ENCODE measurements at places on chromosomes 7 and 10.

DNA sequence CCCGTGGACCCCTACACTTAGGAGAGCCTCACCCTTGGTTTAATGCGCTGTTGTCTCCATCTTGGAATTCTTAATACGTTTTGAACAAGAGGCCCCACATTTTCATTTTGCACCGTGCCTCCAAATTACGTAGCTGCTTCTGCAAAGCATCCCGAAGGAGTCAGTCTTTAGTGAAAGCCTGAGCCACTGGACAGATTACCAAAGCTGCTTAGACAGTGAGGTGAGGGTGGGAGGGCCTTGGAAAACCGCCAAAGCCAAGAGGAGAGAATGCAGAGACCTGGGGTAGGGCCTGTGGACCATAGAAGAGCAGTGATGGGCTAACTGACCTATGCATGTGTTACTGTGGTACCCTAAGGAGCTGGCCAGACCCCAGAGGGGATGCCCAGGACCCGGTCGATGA is 4.2 kb upstream of the TCAF1 start:
- DNase-seq: no peak

- no peak for DNase-seq
Measured at GRCh38 chr7:110891197-110891596, 199.7 kb upstream of the LRRN3 start.

DNA sequence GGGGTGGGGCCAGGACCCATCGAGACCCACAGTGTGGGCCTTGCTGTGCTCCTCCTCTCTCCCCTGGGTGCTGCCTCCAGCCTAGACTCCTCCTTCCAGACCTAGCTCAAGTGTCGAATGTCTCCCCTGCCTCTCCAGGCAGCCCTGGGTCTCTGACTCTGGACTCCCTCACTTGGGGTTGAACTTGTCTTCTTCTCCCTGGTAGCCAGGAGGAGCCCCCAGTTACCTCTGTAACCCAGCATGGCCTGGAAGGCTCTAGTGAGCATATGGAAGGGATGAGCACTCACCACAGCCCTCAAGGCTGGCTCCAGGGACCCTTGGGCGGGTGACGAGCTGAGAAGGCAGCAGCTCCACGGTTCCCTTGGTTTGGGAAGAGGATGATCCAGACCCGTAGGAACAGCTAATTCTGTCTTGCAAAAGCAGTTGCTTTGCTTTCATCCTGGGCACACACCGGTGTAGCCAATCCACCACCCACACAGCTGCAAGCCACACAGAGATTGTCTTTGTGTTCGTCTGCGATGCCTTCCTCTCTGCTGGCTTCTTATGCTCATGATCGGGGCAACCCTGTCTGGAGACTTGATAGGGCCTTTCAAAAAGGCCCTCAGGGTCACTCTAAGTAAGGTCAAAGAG is 52.3 kb upstream of the ANTXRL start:
- no peak for DNase-seq

DNA sequence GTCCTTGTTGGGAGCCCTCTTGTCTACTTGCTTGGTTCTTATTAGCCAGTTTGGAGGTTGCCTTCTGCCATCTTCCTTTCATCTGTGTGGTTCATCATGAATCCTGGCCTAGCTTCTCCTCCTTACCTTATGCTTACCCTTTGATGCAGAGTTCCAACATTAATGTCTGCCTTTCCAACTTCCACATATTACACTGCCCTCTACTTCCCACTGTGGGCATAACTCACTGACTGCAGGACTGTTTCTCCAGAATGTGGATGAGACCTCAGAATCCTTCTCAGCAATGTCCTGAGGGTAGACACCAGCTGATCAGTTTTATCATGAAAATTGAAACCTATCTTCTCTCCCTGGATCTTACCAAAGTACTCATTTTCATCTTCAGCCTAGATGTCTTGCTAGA is 491.0 kb downstream of the LRMDA start:
- no peak for DNase-seq

- no peak for DNase-seq
Measured at GRCh38 chr7:112492186-112492585, 11.4 kb downstream of the LSMEM1 start.

GRCh38 chr7:4957847-4958476 is 1.0 kb downstream of the MMD2 start:
- no peak for DNase-seq

DNA sequence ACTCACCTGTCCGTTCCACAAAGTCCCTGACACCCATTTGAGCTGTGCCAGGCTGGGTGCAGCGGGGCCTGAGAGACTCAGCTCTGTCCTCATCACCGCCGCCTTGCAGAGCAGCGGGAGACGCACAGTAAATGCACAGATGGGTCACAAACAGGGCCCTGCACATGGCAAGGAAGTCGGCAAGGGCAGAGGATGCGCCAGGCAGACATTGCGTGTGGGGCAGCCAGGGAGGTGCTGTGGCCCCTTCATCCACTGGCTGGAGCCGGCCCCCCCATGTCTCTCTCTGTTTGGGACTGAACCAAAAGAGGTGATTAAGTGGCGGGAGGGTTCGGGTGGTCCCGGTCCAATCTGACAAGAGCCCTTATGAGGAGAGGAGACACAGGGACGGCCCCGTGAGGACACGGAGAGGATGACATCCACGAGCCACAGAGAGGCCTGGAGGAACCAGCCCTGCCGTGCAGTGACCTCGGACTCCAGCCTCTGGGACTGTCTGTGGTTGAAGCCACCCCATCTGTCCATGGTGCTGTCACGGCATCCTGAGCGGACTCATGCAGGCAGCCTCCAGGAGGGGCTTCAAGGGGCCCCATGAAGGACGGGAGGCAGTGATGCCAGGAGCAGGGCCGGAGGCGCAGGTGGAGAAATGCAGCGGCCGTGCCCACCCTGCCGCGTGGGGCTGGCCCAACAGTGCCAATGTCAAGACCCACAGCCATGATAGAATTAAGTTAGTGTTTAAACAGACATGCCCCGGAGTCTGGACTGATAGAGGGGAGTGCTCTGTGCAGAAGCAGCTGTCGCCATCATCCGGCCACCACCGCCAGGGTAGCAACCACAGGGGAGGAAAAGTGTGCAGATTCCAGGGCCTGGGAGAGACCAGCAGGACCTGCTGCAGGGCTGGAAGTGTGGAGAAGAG is 28.4 kb upstream of the FOXL3 start:
- DNase-seq: no peak

DNA sequence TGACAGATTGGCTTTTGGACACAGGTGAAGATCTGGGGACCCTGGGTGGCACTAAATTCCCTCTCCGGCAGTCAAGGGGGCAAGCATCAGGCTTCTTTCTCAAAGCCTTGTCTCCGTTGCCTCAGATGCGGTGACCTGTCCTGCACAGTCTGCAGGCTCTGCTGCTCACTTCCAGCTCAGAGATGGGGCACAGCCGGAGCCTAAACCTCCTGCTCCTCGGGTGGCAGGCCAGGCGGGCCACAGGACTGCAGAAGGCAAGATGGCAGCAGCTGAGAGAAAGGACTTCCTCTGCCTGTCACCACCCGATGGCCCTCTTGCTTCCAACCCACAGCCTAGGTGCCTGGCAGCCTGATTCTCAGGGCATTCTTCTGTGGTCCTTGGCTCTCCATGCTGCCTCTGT is 44.4 kb downstream of the ZC3HC1 start:
- no peak for DNase-seq

GRCh38 chr7:94170836-94171235 is 166.7 kb upstream of the BET1 start:
- DNase-seq: no peak

- DNase-seq: no peak
Measured at GRCh38 chr10:131882590-131883451, 18.0 kb upstream of the PPP2R2D start.

- no peak for DNase-seq
Measured at GRCh38 chr7:40199076-40199802, 64.4 kb downstream of the SUGCT start.

GRCh38 chr7:152527610-152528032 is 91.8 kb upstream of the KMT2C start:
- DNase-seq: no peak

DNA sequence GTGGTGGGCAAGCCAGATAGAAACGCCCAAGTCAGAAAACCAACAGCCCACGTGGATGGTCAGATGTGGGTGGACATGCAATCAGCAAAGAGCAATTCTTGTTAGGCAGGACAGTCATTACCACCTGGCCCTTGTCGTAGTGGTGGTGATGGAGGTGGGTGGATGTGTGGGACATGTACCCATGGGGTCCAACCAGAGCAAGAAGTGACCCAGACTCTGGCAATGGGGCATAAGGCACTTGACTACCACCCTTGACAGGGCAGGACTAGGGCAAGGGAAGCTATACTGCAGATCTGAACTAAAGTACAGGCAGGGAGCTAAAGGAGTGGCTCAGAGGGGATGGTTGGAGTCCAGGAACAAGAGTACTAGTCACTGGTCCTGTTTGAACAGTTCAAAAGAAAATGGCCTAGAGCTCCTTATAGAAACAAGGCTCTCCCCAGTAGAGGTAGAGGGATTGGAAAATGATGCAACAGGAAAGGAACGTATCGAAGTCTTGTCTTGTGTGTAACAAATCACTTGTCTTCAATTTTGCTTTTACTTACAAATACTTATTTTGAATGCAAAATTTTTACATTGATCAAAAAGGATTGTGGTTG is 17.6 kb downstream of the LMOD2 start:
- no peak for DNase-seq

DNA sequence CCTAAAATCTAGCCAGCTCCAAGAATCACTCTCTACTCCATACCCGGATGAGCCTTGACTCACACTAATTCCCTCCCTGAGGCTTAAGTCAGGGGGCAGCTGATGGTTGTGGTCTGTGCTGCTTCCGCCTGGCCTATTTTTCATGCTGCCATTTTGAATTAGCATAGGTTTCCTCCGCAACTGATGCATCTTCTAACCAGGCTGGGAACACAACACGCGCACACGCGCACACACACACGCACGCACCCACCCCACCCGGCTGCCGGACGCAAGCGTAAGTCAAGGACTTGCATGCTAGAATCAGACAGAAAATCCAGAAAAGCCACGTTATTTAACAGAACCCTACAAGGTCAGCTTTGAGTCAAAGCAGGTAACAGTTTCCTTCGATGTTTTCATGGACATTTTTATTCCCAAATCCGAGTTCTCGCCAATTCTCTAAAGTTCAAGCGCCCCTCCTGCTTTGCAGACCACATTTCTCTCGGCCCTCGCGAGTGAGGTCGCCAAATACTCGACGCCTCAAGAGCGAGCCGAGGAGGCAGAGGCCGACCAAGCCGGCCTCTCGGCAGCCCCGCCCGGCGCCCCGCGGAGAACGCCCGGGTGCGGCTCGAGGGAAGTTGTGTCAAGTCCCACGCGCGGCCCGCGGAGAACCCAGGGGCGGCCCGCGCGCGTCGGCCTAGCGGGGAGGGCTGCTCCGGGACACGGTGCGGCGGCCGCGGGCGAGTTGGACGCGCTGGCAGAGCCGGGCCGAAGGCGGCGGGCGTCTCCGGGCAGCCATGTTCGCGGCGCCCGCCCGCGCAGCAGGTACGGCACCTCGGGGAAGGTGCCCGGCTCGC is 961 bp downstream of the SCRN1 start:
- DNase-seq: no peak

- DNase-seq: no peak
Measured at GRCh38 chr7:119903085-119903484, 369.9 kb upstream of the KCND2 start.

GRCh38 chr7:7798510-7798909 is 80.1 kb upstream of the RPA3 start:
- DNase-seq: no peak

- DNase-seq: no peak
Measured at GRCh38 chr7:42740408-42740807, 171.5 kb downstream of the C7orf25 start.

DNA sequence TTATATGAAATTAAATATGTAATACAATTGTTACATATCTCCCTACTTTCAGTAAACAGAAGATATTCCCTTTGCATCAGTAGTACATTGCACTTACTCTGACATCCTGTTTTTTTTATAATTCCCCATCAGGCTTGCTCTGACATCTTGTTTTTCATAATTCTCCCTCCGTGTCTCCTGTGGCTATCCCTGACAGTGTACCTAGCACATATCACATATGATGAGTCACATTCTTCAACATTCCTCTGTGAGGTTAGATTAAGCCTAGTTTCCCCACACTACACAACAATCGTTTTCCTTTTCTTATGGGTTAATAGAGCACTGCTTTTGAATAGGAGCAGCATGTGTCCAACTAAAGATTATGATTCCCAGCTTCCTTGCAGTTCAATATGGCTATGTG is 250.6 kb upstream of the NPVF start:
- DNase-seq: no peak

GRCh38 chr10:62960416-62960815 is 144.2 kb upstream of the EGR2 start:
- no peak for DNase-seq

DNA sequence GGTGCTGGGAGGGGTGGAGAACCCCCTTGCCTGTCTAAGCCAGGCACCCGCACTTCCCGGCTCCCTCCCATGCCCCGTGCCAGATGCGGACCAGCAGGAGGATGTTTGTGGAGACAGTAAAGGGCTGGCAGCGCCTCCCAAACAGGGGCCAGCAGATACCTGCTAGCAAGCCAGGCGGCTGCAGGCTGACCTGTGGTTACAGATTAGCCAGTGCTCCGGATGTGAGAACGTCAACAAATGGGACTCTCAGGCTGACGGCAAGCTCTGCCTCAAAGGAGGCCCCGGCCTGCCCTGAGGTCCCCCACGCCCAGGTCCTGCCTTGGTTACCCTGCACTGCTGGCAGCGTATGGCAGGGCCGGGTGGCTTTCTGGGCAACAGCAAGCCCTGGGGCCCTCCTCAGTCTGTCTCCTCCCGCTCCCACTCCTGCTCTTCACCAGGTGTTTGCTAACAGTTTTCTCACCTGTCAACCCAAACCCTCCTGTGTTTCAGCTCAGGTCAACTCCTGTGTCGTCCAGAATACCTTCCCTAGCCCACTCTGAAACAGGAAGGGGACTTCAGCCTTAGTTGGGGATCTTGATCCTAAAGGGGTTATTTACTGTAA is 85.4 kb downstream of the NEURL1 start:
- DNase-seq: no peak

DNA sequence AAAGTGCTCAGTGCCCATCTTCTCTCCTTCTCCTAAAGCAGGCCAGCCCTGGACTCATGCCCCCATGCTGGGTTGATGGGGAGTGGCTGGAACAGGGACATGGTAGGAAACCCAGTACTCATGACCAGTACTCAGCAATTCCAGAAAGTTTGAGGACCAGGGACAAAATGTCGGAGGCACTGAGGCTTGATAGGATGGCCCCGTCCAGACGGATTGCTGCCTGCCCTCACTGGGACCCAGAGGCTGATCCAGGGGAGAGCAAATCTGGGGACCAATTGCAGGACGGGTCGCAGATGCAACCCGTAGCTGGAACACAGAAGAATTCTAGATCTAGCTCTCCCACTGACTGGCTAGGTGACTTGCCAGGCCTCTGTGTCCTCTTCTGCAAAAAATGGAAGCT is 5.1 kb downstream of the ZCCHC24 start:
- DNase-seq: no peak

DNA sequence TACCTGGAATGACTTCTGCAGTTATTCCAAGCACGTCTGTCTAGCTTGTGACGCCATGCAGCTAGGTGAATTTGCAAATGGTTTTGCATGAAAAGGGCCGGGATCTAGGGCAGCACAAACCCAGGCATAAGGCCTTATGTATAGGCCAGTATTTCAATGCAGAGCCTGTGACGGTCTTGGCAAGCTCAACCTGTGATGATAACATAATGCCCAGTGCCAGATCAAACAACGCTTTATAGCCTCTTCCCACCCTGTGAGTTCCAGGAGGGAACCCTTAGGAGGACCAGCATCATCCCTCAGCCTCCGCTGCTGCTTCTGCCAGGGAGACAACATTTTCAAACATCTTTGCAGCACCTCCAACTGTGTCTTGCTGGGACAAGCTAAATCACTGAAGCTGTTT is 390.7 kb downstream of the INHBA start:
- no peak for DNase-seq
